ENCODE measurements at places on chromosomes 2 and 18.

DNA sequence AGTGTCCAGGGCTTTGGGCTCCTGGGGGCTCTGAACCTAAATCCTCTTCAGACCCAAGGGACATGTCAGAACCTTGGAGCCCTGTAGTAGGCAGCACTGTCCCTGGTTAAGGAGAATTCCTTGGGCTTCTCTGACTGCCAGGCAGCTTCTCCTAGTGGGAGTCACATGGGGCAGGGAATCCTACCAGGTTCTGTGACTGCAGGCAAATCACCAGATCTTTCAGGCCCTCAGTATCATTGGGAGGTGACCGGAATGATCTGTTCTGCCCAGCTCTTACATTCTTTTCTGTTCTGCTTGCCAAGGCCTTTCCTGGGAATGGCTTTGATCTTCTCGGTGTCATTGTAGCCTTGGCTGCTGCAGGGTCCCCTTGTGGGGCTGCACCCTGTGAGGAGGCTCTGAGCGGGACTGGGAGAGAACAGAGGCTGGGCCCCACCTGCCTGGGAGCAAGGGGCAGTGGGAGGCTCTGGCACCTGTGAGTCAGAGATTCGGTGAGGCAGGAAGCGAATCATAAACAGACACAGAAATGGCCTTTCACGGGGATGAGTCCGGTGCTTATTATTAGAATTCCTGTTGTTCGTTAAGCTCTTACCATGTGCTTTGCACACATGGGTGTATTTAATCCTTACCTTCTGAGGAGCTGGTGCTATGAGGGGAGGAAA, 14.1 kb downstream of the CEP68 start:
- no peak for DNase-seq

DNA sequence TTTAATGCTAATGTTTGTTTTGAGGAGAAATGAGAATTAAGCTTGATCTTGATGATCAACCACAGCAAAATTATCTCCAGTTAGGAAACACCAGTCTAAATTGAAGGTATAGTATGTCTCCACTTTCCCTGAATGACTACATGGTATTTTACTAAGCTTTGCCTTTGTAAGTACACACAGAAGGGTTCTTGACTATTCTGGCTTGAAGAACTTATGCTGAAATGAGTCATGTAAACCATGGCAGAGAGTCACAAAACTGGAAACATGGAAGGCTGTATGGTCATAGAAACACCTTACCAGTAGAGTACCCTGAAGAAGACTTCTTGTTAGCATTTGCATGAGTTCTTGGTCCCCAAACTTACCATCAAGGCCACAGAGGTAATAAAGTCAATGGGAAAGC, 250.5 kb downstream of the SLC8A1 start:
- no peak for DNase-seq

GRCh38 chr18:70132999-70133398, 72.5 kb downstream of the RTTN start:
- DNase-seq, result no peak

DNA sequence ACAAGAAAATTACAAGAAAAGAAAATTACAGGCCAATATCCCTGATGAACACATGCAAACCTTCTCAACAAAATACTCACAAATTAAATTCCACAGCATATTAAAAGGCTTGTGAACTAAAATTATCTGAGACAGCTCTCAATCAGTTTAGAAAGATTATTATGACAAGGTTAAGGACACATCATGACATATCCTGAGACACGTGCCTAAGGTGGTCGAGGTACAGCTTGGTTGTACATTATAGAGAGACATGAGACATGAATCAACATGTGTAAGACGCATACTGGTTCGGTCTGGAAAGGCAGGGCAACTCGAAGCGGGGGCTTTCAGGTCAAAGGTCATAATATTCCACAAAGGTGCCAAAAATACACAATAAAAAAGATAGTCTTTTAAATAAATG, 598.3 kb upstream of the REG3G start:
- DNase-seq, result no peak

DNA sequence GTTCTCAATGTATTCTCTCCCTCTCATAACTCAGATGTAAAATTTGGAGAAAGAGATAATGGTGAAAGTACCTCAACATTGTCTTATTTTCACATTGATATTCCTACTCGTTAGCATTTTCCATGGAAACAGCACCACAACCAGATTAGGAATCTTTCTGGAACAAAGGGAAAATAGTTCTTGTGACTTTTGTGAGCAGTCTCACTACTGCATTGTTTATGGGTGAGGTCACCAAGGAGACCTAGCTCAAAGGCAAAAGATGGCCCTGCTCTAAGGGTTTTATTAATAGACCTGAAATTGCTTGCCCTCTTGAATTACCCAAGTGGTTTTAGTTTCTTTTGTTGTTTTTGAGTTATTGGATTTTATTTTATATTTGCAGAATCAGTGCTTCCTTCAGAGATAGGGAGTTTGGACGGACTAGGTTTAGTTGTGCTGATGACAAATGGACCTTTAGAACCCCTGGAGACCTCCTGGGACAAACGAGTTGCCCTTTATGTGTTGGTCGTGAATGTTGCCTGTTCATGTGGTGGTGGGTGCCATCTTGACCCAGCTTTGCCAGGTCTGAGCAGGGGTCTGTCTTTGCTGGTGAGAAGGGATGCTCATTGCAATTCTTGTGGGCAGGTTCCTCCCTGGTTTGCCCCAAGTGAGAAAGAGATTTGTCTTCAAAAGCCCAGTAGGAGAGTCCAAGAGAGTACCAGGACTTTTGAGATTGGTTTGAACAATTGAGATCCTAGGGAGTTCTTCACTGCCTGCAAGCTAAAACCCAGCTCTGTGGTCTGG, 58.1 kb downstream of the INPP4A start:
- DNase-seq, result no peak

- no peak for DNase-seq
Observed at GRCh38 chr18:43587538-43588153, 310.4 kb upstream of the SYT4 start.

GRCh38 chr2:114006460-114006859, 116.6 kb downstream of the ACTR3 start:
- no peak for DNase-seq

DNA sequence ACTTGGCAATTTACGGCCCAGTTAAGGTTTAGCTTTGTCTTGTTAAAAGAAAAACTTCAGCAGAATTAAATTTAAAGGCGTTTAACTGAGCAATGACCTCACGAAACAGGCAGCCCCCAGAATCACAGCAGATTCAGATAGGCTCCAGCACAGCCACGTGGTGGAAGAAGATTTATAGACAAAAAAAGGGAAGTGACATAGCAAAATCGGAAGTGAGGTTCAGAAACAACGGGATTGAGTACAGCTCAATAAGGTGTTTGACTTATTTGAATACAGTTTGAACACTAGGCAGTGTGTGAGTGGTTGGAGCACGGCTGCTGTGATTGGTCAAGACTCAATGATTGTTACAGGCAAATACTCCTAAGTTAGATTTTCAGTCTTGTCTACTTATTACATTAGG, 79.8 kb downstream of the MOGAT1 start:
- no peak for DNase-seq

DNA sequence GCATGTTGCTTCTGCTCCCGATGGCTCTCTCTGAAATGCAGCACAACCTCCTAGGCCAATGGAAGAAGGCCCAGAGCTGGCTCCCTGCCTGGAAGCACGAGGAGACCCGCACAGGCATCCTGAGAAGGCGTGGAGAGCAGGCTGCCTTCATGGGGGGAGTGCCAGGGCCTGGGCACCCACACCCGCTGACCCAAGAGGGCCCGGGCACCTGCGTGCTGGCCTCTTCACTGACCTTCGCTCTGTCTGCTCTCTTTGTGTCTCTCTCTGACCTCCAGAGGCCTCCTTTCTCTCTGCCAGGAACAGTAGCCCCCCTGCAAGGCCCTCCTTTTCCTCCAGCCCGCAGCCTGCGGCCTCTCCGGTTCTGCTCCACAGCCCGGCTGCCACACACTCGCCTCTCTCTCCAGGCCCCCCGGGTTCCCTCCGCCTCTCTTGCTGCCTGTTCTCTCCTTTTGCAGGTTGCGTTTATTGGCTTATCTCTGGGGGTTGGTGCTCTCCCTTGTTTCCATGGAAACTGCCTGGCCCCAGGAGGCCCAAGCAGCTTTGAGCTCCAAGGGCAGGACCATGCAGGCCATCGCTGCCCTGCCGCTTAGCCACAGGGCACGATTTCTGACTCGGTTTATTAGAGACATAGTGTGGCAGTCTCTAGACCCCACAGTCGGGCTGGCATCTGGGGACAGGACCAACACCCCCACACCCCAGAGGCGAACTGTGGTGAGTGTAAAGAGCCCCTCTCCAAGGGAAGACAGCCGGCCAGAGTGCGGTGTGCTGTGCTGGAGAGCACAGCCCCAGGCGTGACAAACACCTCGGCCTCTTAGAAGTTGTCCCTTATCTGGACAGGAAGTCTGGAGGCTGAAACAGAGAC, 1.7 kb downstream of the MZT2B start:
- DNase-seq, result no peak

DNA sequence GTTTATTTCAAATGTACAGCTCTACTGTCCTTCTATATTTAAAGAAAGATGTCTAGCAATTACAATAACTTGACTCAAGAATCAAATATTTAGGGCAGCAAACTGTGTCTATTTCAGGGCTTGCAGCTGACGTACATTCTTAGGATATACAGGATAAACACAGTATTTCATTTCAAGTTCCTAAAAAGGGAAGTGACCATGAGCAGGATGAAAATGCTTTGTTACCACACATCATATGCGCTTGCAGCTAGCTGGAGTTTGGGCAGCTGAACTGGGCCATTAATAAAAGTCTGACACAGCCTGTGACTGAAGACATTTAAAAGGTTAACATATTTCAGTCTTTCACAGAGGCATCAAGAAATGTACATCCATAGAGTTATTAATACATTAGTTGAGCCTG, 264.6 kb upstream of the TRIB2 start:
- DNase-seq, result no peak

DNA sequence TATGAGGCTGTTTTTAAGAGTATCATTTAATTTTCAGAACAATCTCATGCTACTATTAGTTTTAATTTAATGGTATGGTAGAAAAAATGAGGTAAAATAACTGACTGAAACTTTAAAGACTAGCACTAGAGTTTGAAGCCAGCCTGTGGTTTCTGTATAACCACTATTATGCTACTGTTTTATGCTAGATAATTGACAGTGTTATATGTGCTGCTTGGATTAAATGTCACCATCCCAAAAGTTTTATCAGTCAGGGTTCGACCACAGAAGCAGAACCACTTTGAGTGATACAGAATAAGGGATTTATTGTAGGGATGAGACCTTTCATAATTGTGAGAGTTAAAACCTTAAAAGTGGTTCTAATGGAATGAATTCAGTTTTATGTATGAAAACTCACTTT, 271.6 kb downstream of the PTGR3 start:
- no peak for DNase-seq

- no peak for DNase-seq
Observed at GRCh38 chr2:235909358-235909757, 258.8 kb downstream of the GBX2 start.

DNA sequence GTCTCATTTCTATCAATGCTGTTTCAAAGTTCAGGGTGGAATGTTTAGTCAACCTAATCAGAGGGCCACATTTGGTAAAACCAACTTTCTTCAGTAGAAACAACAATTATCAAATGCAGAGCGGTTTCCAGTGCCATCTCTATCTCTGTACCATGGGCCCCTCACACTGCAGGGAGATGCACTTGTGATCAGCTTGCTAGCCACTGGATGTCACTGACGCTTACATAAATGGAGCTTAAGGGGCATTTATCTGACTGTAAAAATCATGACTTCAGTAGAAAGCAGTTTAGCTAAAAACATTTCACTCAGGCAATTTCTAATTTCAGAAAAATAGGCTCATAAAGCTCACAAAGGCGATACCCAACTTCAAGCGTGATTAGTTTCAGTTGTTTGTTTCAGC, 678.0 kb downstream of the ZEB2 start:
- DNase-seq, result no peak

All from effector memory CD8-positive, alpha-beta T cell (primary cell).